ENCODE measurements at places on chromosomes 3 and 15.

- DNase-seq = peak; percentile 67
Observed at GRCh38 chr15:89874926-89875564, 18.7 kb downstream of the AP3S2 start.

GRCh38 chr15:98177966-98178592 is 217.6 kb downstream of the ARRDC4 start:
- DNase-seq = no peak

- no peak for DNase-seq
Observed at GRCh38 chr15:81146006-81146405, 11.9 kb downstream of the CFAP161 start.

GRCh38 chr3:63387568-63387967 is 109.5 kb downstream of the SYNPR start:
- no peak for DNase-seq

GRCh38 chr3:132657869-132658747 is 1.5 kb downstream of the ACAD11 start:
- DNase-seq = no peak

- DNase-seq = no peak
Observed at GRCh38 chr15:78411061-78411460, 27.0 kb upstream of the IREB2 start.

DNA sequence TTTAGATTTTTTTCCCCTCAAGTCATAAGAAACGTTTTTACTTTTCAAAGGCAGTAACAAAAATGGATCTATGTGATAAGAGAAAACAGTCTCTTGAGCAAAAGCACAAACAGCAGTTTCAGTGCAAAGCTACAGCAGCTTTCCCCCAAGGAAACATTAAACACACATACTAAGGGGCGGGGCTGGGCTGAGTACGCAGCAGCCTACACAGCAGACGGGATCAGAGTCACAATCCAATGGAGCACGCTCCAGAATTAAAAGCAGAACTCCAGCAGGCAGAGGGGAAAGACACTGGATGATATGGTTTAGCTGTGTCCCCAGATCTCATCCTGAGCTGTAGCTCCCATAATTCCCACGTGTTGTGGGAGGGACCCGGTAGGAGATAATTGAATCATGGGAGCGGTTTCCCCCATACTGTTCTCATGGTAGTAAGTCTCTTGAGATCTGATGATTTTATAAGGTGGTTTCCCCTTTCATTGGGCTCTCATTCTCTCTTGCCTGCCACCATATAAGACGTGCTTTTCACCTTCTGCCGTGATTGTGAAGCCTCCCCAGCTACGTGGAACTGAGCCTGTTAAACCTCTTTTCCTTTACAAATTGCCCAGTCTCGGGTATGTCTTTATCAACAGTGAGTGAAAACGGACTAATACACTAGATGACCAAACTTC is 116.2 kb upstream of the SLCO3A1 start:
- DNase-seq = no peak

GRCh38 chr3:156630081-156630772 is 44.2 kb upstream of the TIPARP start:
- DNase-seq = no peak

DNA sequence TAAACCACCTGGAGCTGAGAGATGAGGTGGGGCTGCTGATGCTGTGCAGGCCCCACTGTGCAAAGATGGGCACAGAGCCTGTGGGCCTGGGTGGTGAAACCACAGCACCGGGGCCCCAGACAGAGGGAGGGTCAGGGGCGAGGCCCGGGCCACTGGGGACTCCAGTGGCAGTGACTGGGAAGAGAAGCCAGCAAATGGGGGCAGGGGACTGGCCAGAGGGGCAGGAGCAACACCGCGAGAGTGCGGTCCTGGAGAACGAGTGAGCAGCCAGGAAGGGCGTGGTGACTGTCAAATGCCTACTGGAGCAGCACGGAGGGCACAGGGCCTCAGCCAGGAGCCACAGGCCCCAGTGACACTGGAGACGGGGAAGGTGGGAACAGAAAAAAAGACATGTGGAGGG is 39.8 kb downstream of the HCN4 start:
- no peak for DNase-seq

- DNase-seq = no peak
Observed at GRCh38 chr3:267101-267500, 70.5 kb downstream of the CHL1 start.

DNA sequence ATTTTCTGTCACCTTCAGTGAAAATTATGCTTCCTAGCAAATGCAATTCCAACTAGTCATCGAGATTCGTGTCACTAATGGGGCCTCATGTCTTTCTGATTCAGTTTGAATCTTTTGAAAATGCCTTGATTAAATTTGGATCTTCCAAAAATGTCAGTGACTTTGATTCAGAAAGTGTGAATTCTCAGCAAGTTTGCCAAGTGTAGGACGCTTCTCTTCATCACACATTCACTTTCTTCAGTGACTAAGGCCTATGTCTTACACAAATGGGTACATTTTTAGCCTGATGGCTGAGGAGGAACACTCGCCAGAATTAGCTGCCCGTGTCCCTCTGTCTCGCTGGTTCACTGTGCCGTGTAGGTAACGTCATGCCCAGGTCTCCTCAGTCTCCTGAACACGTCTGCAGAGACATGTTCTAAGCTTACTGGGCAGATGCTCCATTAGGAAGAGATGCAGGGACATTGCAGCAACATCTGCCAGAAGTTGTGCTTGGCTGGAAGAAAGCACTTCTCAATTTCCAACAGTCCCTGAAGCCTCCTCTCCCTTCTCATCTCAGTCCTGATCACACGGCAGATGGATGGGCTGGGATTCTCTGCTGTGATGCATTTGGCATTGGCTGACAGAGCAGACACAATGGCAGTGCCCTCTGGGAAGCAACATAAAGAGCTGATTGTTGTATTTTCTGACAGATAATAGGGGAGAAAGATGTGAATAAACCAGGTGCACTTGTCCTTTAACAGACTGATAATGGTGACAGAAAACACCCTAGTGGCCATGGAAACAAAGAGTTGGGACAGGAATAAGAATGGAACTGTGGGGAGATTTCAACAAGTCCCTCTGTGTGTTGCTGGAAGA is 29.1 kb upstream of the LYZL4 start:
- no peak for DNase-seq

- no peak for DNase-seq
Observed at GRCh38 chr3:148030975-148031374, 621.8 kb downstream of the ZIC1 start.

DNA sequence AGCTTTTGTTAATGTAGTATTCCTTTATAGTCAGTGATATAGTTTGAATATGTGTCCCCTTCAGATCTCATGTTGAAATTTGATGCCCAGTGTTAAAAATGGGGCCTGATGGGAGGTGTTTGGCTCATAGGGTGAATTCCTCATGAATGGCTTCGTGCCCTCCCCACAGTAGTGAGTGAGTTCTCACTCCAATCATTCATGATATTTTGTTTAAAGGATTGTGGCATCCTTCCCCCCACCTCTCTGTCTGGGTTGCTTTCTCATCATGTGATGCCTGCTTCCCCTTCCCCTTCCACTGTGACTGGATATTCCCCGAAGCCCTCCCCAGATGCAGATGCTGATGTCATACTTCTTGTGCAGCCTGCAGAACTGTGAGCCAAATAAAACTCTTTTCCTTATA is 649.8 kb upstream of the NR2F2 start:
- no peak for DNase-seq

GRCh38 chr15:101275018-101275417 is 2.3 kb downstream of the SELENOS start:
- DNase-seq = no peak
